Urinary bladder (tissue), 4 donors: ENCODE measurements at places on chromosomes 11 and 22. TPM values are rescaled to one million over a fixed set of nuclear protein-coding genes. Genes with fewer than 3 reads are reported as not detected.

DNA sequence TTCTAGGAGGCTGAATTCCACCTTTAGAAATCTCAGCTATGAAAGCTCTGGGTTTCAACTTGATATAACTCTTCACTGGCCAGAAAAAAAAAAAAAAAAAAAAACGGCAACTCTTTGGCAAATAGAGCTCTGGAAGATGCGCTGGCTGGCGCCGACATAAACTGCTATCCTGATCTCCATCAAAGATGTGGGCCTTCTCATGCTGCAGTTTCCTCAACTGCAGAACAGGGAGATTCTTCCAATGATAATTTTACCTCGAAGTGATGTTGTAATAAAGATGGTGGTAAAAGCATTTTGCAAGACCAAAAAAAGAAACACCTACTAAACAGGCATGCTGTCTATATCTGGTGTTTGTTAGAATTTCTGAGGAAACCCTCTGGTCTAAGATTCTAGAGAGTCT is 20.3 kb downstream of the FLI1 start:
- no peak for DNase-seq

DNA sequence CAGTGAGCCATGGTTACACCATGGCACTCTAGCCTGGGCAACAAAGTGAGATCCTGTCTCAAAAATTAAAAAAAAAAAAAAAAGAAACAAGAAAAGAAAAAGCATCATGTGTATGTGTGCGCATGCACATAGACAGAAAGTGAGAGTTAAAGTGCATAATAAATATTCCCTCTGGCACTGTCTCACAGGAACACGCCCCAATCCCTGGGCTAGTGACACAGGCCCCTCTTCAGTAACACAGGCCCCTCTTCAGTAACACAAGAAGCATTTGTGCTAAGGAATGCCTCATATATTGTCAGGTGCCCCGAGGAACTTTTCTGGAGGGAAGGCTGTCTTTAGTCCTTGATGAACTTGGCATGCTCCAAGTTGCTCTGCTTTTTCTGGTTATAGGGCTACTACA is 57.5 kb downstream of the RPL27A start:
- no peak for DNase-seq

GRCh38 chr11:125371431-125371935 is 124.6 kb downstream of the FEZ1 start:
- DNase-seq, result no peak

GRCh38 chr11:112162761-112163546 is 940 bp downstream of the IL18 start:
- DNase-seq, result no peak

DNA sequence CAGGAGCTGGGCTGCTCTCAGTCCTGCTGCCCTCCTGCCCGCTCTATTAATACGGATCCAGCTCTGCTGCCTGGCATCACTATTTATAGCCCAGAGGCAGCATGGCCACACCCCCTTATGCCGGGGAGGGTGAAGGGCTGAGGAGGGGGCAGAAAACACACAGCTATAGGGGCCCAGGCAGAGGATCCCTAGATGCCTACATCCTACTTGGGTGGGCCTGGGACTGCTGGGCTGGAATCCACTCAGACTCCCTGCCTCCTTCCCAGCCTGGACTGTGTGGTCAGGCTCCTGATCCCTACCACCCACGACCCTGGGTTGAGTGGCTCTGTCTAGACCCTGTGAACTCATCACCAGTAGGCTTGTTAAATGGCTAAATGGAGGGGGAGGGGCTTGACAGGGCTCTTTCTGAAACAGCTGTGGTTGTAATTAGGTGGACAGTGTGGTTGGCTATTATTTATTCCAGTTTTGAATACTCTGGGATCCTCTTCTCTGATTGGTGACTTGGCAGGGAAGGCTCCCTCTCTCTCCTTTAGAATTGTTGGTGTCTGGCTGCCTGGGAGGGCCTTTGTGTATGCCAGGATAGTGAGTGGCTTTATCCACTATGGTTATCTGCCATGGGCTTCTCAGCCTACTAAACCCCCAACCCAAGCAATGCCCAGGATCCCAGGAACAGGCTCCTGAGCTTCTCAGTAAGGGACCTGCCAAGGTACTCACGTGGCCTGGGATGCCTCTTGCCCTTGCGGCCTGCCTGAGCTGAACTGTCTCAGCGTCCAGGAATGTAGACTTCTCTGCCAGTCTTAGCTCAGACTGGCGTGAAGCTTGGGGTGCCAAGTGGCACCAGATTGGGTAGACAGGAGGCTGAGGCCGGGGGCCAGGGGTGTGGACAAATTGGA is 15.2 kb downstream of the PHLDB1 start:
- no peak for DNase-seq

DNA sequence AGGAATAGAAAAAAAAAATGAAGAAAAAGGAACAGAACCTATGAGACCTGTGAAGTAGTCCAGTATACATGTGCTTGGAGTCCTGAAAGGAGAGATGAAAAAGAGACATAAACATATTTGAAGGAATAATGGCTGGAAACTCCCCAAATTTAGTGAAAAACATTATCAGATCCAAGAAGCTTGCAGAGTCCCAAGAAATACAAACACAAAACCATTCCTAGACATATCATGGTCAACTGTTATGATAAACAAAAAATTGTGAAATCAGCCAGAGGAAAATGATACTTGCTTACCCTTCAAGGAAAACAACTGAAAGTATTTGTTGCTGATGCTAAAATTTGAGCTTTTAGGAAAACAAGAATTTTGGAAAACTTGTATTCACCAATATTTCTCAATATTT is 250.1 kb downstream of the DDX10 start:
- no peak for DNase-seq

- no peak for DNase-seq
These were observed 13.0 kb upstream of the MALAT1 start for GRCh38 chr11:65485920-65486219.

GRCh38 chr22:45503816-45504372 is 1.2 kb downstream of the FBLN1 start:
- DNase-seq, result no peak

- no peak for DNase-seq
These were observed 184.4 kb upstream of the NCAM1 start for GRCh38 chr11:112776834-112777233.

- no peak for DNase-seq
These were observed 91.8 kb downstream of the FEZ1 start for GRCh38 chr11:125404157-125404810.

- no peak for DNase-seq
These were observed 30.5 kb upstream of the BLID start for GRCh38 chr11:122146475-122146874.

DNA sequence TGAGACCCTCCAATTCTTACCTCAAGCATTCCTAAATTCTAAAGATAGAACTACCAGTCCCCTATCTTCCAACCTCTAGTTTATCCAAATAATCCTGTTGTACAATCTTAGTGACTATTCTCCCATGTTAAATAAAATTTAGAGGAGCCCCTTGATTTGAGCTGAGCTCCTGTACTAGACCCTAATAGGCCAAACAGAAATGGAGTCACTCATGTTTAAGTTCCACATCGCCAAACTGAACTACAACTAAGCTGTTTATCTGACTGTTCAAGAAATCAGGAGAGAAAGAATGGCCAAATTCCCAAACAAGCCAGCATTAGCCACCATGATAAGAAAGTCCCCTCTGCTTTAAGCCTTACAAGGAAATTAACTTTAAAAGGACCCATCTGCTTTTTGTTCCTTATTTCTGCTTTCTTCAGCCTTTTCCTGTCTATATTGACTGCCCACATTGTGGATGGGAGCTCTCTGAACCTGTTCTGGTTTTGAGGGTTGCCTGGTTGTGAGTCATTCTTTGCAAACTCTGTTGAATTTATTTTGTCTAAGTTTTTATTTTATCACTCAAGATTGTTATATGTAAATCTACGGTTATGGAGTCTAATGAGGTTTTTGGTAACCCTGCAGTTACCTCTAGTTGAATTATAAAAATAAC is 90.4 kb downstream of the TTC28 start:
- DNase-seq, result no peak

GRCh38 chr11:28536504-28537267 is 428.5 kb downstream of the METTL15 start:
- no peak for DNase-seq

DNA sequence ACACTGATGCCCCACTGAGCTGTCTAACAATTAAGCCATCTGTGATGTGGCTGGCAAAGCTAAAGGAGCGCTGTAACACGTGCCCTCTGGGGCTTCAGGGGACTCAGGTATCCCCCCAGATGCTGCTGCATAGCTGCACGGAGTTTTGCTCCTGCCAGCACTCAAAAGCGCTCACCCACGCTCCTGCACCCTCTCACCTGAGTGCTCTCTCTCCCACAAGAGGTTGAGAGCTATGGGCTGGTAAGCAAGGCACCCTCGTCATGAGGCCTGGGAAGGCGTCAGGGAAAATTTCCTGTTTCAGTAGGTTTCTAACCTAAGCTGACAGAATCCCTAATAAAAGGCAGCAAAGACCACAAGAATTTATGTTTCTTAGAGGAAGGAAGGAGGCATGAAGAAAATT is 850.3 kb downstream of the OPCML start:
- DNase-seq, result no peak

- DNase-seq, result no peak
These were observed 1.4 kb upstream of the MUC2 start for GRCh38 chr11:1073261-1073724.

GRCh38 chr11:112523031-112523430 is 262.4 kb upstream of the PLET1 start:
- DNase-seq, result no peak

GRCh38 chr22:17732251-17732854 is 41.9 kb downstream of the BID start:
- no peak for DNase-seq

- no peak for DNase-seq
These were observed 43.2 kb upstream of the CHKA start for GRCh38 chr11:68164437-68164836.

DNA sequence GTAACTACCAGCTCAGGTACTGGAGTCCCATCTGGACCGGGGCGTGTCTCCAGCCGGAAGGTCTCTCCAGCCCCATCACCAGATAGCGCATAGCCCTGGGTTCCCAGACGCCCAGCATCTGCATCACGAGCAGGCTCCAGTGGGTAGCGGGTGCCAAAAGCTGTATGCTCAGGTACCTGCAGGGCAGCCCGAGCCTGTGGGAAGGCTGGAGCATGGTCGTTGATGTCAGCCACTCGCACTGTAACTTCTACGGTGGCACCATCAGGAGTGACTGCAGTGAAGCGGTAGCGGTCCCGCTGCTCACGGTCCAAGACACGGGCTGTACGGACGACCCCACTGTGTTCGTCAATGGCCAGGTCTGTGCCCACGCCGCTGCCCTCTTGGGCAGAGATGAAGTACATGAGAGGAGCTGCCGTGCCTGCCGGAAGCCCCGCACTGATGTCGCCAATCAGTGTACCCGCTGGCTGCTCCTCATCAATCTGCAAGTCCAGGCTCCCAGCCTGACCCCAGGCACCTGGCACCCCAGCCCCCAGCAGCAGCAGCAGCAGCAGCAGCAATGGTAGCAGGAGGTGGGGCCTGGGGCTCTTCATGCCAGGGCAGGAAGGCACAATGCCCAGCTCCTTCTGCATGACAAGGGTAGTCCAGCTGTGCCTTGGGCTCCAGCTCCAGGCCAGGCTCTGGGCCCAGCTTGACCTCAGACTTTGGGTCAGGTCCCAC is 14.5 kb downstream of the DCHS1 start:
- DNase-seq, result no peak

GRCh38 chr11:65774525-65775306 is 6.1 kb downstream of the AP5B1 start:
- DNase-seq, result no peak

DNA sequence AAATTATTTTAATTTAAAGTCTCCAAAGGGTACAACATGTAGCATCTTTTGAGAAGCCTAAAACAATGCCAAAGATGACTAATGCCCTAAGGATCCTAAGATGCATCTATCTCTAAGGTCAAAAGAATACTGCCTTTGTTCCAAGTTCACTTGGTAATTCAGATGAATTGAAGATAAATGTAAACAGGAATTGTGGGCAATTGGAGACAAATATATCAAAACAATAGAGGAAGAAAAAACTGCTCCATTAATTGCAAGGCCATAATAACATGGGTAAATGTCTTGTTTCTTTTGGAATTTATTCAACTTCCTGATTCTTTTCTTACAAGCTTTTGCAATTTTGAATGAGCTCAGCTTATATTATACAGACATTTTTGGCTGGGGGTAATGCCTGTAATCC is 338.6 kb downstream of the TTC28 start:
- DNase-seq, result no peak

- DNase-seq, result no peak
These were observed 529.5 kb downstream of the SOX6 start for GRCh38 chr11:15826826-15827225.

DNA sequence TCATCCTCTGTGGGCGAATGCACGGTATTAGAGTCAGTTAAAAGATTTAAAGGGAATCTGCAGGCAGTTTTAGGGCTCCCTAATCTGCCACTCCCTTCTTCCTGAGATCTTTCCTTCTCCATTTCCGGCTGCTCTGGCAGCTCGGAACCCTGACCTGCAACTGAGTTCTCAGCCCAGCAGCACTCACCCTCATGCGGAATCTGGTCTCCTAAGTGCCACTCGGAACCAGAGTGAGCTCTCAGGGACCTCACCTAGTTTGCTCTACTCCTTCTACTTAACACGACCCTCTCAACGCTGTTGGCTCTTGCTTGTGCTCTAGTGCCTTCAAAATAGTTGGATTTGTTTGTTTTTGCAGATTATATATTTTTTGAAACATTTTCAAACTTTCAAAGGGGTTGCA is 19.3 kb upstream of the IL10RA start:
- DNase-seq, result no peak

GRCh38 chr22:17807578-17808410 is 33.5 kb upstream of the BID start:
- no peak for DNase-seq

DNA sequence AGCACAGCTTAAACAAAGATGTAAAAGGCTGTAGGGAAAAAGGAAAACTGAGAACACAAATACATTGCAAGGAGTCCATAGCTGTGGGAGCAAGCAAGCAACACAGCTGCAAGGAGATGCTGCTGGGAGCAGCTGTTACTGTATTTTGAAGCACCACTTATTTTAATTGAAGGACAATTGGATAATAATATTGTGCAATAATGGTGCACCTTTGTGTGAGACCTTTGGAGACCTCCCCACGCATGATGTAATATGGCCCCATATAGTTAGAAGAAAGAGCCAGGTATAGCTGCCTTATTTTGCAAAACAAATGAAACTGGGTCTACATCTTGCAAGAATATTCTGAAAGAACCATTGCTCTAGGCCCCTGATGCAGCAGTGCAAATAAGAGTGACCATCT is 191.1 kb upstream of the KIRREL3 start:
- no peak for DNase-seq

GRCh38 chr11:125694951-125695350 is 14.3 kb upstream of the ACRV1 start:
- no peak for DNase-seq

- DNase-seq, result no peak
These were observed 303.3 kb downstream of the BRD1 start for GRCh38 chr22:49524362-49524761.

OR51F1 gene
- total RNA-seq, result not detected

RBFOX2 gene
- 278 TPM for total RNA-seq

ISX gene
- total RNA-seq, result not detected

RBMXL2 gene
- not detected for total RNA-seq

FAM111B gene
- total RNA-seq, result 25.9 TPM

OR5M3 gene
- total RNA-seq, result not detected
